MG63 (cell line): ENCODE measurements at places on chromosomes 6 and 20.

DNA sequence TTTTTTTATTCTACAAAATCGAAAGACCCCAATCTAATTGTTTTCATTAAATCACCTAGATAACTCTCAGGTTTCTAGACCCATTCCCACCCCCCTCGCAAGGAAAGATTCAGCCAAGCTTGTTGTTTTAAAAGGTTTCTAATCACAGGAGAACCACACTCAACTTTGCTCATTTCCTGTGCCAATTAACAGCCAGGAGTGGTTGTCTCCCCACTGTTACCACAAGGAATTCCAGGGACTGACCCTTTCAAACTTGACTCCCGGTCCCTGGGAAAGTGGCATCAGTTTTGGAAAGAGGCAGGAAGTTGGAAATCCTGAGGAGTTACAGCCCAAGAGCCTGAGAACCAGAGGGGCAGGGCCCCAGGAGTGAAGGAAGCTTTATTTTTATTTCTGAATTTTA, 561.3 kb upstream of the JAG1 start:
- DNase-seq, result peak; percentile 2

DNA sequence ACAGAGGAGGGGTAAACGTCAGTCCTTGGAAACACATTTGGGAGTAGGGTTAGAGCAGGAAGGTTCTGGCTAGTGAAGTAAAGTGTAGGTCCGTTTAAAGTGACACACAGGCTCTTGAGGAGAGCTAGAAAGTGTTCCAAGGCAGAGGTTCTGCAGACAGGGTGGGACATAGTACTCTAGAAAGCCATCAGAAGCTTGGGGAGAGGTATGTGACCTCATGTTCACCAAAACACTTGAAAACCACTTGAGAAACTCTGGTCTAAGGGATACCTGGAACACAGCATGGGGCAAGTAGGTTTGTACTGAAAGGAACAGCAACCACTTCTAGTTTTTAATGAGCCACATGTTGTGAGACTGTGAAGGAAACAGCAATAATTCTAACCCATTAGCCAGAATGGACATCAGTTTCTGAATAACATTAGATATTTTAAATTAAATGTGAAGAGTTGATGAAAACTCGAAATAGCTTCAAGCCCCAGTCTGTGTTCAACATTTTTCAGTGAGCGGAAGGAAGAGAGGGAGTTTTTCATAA, 49.0 kb downstream of the SOBP start:
- DNase-seq, result no peak

- no peak for DNase-seq
Observed at GRCh38 chr6:33705268-33705885, 6.1 kb downstream of the UQCC2 start.

GRCh38 chr20:2168946-2169345, 67.3 kb downstream of the STK35 start:
- DNase-seq, result no peak

DNA sequence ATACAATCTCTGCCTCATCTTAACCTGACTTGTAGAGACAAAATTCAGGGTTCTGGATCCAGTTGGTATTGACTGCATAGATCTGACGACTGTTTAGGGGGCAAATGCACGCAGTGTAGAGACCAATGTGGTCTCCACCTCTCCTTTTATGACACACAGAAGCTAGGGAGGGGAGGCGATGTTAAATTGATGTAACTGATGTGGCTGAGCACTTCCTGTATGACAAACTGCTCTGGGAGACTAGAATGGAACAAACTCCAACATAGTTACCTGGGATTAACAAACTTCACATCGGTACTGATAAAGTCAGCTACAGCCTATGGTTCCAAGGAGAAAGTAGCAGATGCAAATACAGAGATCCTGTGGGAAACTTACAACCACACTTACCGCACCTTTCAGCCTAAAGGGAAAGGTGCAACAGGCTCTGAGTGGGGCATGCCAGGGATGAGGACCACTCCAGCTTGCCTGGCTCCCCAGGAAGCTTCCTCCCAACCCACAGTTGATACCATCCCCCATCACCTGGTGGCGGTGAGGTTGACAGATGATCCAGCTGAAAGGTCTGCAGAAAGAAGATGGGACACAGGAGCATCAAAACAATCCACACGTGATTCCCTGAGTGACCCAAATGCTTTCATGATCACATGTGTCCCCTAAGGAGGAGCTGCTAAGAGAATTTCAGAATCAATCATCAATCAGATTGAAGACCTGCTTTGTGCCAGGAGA, 60.6 kb upstream of the MRPS10 start:
- no peak for DNase-seq

DNA sequence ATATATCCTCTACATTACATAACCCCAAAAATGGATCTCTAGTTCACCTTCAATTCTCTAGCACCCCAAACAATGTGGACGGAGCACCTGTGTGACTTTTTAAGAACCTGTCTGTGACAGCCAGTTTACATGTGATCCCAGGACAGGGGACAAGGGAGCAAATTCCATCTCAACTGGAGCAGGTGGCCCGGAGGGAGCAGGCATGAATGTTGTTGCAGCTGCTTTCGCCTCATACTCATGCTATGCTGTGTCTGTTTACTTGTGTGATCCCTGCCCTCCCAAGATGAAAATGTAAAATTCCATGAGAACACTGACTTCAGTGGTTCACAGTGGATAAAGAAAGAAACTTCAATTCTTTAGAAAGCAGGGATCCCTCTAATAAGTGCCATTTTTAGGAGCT, 600.3 kb downstream of the CDH26 start:
- DNase-seq, result no peak

DNA sequence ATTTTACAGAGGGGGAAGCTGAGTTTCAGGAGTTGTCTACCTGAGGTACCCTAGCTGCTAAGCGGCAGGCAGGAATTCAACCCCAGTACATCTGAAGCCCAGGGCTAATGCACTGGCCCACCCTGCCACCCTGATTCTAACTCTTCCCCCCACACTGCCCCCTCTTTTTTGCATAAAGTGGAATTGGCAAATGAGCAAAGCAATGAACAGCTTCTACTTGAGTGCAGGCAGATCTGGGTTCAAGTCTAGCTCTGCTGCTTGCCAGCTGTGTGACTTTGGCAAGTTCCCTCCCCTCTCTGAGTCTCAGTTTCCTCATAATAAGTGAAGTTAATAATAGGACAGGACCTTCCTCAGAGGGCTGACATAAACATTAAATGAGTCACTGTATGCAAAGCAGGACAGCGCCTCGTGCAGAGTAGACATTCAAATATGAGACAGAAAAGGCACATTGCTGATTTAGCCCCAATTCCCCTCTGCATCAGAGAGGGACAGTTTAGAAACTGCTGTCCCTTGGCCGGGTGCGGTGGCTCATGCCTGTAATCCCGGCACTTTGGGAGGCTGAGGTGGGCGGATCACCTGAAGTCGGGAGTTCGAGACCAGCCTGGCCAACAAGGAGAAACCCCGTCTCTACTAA, 4.7 kb downstream of the ADA start:
- DNase-seq, result no peak

DNA sequence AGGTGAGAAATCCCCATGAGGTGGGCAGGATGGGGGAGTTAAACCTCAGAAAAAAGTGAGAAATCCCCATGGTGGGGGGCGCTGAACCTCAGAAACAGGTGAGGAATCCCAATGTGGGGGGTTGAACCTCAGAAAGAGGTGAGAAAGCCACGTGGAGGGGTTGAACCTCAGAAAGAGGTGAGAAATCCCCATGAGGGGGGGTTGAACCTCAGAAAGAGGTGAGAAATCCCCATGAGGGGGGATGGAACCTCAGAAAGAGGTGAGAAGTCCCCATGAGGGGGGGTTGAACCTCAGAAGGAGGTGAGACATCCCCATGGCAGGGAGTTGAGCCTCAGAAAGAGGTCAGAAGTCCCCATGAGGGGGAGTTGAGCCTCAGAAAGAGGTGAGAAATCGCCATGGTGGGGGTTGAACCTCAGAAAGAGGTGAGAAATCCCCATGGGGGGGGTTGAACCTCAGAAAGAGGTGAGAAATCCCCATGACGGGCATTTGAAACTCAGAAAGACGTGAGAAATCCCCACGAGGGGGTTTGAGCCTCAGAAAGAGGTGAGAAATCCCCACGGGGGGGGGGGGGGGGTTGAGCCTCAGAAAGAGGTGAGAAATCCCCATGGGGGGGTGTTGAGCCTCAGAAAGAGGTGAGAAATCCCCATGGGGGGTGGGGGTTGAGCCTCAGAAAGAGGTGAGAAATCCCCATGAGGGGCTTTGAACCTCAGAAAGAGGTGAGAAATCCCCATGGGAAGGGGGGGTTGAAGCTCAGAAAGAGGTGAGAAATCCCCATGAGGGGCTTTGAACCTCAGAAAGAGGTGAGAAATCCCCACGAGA, 14.3 kb upstream of the GOPC start:
- no peak for DNase-seq

GRCh38 chr6:45116714-45117410, 211.3 kb upstream of the RUNX2 start:
- no peak for DNase-seq

- DNase-seq, result no peak
Observed at GRCh38 chr6:169803271-169803811, 51.9 kb downstream of the ERMARD start.

- no peak for DNase-seq
Observed at GRCh38 chr6:41964201-41964887, 22.7 kb upstream of the CCND3 start.

GRCh38 chr6:119100115-119100514, 21.7 kb upstream of the FAM184A start:
- DNase-seq, result no peak

GRCh38 chr20:8875586-8875985, 193.3 kb upstream of the PLCB4 start:
- DNase-seq, result no peak

GRCh38 chr6:73290435-73290834, 27.4 kb upstream of the KHDC1 start:
- peak; percentile 50 for DNase-seq
